ENCODE measurements at places on chromosomes 7 and 10. TPM values are rescaled to one million over a fixed set of nuclear protein-coding genes. Genes with fewer than 3 reads are reported as not detected.

CHST15 gene
- total RNA-seq, result 2.9 TPM

HOGA1 gene
- 1.0 TPM for total RNA-seq

FBH1 gene
- 61.7 TPM for total RNA-seq

TAS2R4 gene
- not detected for total RNA-seq

KAZALD1 gene
- 11.8 TPM for total RNA-seq

GOLGA7B gene
- total RNA-seq, result under 0.01 TPM

EBF3 gene
- total RNA-seq, result 1.5 TPM

TCERG1L gene
- not detected for total RNA-seq

TMEM236 gene
- total RNA-seq, result not detected

MYH16 gene
- under 0.01 TPM for total RNA-seq

ZNF503 gene
- total RNA-seq, result 17.0 TPM

NKX6-2 gene
- total RNA-seq, result not detected

IRF5 gene
- total RNA-seq, result 0.45 TPM

BMPER gene
- 0.74 TPM for total RNA-seq

FGFR2 gene
- total RNA-seq, result 0.34 TPM

NPM3 gene
- total RNA-seq, result 131 TPM

PNLIPRP3 gene
- total RNA-seq, result not detected

GTPBP10 gene
- 17.5 TPM for total RNA-seq

PHYHIPL gene
- not detected for total RNA-seq

FXYD4 gene
- total RNA-seq, result not detected

GIMAP7 gene
- total RNA-seq, result not detected

VDAC2 gene
- 185 TPM for total RNA-seq

FOXP2 gene
- 1.9 TPM for total RNA-seq

EBLN1 gene
- total RNA-seq, result not detected

Measured in bronchus fibroblast of lung (primary cell).